ENCODE measurements at places on chromosomes 1 and 21.

GRCh38 chr1:204929487-204930154 is 59.0 kb downstream of the NFASC start:
- no peak for DNase-seq

DNA sequence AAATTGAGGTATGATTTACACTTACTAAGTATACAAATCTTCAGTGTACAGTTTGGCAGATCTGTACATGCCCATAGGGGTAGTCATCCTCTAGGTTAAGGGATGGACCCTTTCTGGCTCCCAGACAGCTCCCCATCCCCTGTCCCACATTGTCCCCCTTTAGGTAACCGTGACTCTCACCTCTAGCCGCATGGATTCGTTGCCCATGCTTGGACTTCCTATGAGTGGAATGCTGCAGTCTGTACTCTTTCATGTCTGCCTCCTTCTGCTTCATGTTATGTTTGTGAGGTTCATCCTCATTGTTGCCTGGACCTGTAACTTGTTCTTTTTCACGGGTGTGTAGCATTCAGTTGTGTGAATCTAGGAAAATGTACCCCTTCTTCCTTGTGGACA is 20.3 kb downstream of the SLC37A1 start:
- no peak for DNase-seq

DNA sequence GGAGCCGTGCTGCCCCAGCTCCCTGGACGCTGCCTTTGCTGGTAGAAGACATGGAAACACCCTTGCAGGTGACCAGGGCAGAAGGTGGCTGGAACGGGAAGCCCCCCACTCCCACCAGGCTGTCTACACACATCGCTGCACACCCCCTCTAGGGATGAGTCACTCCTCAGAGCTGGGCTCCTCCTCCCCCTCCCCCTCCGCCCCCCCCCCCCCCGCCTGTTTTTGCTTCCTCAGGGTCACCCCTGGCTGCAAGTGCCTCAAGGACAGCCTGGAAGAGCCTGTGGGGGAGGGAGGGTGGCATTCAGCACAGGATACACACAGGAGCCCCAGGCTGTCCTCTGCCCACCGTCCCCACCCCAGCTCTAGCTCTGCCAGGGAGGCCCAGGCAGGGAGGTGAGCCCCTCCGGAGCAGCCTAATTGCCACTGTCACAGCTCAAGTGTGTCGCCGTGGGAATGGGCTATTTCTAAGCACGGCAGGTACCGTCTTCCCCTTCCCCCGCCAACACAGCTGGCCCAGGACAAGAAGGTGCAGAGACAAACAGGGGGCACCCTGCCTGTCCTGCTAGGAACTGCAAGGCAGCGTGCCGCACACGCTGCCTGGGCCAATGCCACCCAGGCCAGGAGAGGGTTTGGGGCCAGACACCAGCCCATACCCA is 2.5 kb downstream of the FNDC10 start:
- DNase-seq: no peak

- no peak for DNase-seq
Observed at GRCh38 chr1:178344513-178345091, 152.2 kb downstream of the CLEC20A start.

DNA sequence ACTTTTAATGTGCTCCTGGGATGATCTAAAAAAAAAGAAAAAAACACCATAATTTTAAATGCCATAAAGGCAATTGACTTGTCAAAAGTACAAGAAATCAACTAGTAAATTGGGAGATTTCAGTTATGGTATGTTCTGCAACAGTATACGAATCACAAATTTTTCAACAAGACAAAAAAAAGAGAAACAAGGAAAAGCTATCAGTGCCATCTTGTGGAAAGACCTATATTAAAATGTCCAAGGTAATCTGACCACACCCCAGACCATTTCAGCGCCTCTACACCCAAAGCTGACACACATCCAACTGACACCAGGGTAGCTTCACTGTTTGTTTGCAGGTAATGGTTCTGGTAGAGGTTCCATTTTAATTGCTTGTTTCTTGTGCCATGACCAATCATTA is 5.0 kb upstream of the DUSP23 start:
- no peak for DNase-seq

DNA sequence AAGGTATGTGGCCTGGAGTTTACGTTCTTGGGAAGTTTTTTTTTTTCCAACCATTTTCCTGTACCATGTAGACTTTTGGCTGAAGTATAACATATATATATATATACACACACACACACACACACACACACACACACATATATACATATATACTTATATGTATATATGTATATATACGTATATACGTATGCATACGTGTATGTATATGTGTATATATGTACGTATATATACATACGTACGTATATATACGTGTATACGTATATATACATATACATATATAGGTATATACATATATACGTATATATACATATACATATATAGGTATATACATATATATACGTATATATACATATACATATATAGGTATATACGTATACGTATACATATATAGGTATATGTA is 18.9 kb downstream of the CR1 start:
- DNase-seq: no peak

GRCh38 chr1:64092851-64093371 is 110.5 kb upstream of the UBE2U start:
- no peak for DNase-seq

DNA sequence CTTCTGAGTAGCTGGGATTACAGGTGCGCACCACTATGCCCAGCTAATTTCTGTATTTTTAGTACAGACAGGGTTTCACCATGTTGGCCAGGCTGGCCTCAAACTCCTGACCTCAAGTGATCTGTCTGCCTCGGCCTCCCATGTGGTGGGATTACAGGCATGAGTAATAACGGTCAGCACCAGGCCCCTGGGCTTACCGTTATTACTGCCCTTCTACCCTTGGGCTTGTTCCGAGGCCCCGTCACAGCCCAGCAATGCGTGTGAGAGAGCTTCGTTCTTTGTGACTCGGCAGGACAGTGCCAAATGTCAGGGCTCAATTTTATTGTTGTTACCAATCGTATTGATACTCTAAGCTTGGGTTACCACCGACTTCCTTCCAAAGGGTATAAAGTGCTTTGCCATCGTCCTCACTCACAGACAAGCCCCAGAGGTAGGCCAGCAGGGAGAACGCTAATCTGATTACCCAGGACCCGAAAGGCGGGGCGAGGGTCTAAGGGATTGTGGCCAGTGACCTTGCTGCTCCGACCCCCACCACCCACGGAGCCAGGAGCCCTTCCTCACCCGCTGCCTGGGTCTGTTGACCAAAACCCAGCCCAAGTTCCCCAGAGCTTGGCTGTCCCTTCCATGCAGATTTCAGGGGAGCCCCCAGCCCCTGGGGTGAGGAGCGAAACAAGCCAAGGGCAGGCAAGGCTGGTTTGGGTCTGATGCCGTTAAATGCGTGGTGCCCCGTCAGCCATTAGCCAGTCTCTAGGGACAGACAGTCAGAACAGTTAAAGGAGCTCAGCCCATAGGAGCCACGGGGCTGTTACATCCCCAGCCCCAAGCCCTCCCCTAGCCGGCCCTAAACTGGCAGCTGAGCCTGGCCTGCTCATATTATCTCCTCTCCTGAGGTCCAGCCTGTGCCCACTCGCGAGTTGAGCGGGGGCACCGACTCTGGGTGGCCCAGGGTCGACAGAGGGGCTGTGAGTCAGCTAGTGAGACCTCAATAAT is 54.9 kb upstream of the CASZ1 start:
- no peak for DNase-seq

- no peak for DNase-seq
Observed at GRCh38 chr1:223249854-223250631, 107.0 kb upstream of the TLR5 start.

Data from stimulated activated effector memory CD8-positive, alpha-beta T cell treated with anti-CD3 and anti-CD28 coated beads, Interleukin-12 subunit alpha, Interleukin-12 subunit beta, amount 100 ng/mL, for 72 hours (primary cell).